ENCODE measurements at places on chromosomes 7 and 10.
A peak's percentile ranks its signal among the peaks of the same experiment; 100 is the strongest.

GRCh38 chr10:27285093-27285492 lies 44.5 kb upstream of the ACBD5 start:
- no peaks in the 10 kb centered on the region for H3K36me3 ChIP-seq
- peaks cover 2% of the 10 kb centered on the region for H3K27me3 ChIP-seq
- peak overlapping the region; percentile 0 for H3K27ac ChIP-seq
- H3K4me1 ChIP-seq: peaks cover 7% of the 10 kb centered on the region

DNA sequence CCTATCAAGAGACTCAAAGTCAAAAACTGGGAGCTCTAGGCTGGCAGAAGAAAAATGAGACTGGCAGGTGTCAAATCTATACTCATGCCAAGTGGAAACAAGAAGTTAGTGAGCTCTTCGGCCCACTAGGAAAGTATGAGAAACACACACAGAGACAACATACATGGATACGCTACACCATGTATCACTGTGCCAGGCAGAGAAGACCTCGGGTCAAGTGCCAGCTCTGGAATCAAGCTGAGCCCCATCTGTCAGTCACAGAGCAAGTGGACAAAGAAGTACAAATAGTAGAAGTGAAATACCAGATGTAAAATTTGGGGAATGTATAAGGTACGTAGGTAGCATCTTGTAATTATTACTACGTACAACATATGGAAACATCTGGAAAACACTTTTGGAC lies 62.4 kb downstream of the FAM13C start:
- H3K4me3 ChIP-seq: no peak overlapping the region
- H3K4me1 ChIP-seq: no peaks in the 10 kb centered on the region
- H3K27me3 ChIP-seq: no peaks in the 10 kb centered on the region
- no peaks in the 10 kb centered on the region for H3K36me3 ChIP-seq

DNA sequence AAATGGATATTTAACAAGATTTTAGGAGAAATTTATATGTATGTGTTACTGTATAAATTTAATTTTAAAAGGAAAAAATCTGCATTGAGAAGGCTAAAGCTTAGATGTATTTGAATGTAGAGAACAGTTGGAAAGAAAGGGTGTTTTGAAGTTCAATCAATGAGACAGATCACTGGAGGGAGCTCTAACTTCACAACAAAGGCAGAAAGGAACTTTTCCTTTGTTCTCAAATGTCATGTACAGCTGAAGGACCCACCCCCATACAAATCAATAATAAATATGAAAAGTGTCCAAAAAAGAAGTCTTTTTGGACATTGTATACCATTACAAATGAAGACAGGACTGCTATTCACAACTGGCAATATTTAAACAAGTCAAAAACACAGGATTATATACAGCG lies 403.4 kb downstream of the DNAJB9 start:
- no peaks in the 10 kb centered on the region for H3K4me1 ChIP-seq
- H3K27ac ChIP-seq: no peak overlapping the region
- H3K36me3 ChIP-seq: no peaks in the 10 kb centered on the region

- no peak overlapping the region for H3K4me3 ChIP-seq
- peaks cover 29% of the 10 kb centered on the region for H3K4me1 ChIP-seq
- H3K27me3 ChIP-seq: no peaks in the 10 kb centered on the region
- DNase-seq: no peak
These were observed 52.6 kb downstream of the SH3PXD2A start for GRCh38 chr10:103802637-103803353.

- H3K36me3 ChIP-seq: no peaks in the 10 kb centered on the region
- no peaks in the 10 kb centered on the region for H3K27me3 ChIP-seq
- peaks cover 54% of the 10 kb centered on the region for H3K4me1 ChIP-seq
- no peak overlapping the region for H3K4me3 ChIP-seq
These were observed 172.0 kb upstream of the ZNF32 start for GRCh38 chr10:43820663-43821062.

- no peaks in the 10 kb centered on the region for H3K36me3 ChIP-seq
- H3K4me3 ChIP-seq: no peak overlapping the region
- no peak for DNase-seq
- H3K27ac ChIP-seq: no peak overlapping the region
- peaks cover 6% of the 10 kb centered on the region for H3K27me3 ChIP-seq
These were observed 41.0 kb upstream of the AMPH start for GRCh38 chr7:38671911-38672905.

DNA sequence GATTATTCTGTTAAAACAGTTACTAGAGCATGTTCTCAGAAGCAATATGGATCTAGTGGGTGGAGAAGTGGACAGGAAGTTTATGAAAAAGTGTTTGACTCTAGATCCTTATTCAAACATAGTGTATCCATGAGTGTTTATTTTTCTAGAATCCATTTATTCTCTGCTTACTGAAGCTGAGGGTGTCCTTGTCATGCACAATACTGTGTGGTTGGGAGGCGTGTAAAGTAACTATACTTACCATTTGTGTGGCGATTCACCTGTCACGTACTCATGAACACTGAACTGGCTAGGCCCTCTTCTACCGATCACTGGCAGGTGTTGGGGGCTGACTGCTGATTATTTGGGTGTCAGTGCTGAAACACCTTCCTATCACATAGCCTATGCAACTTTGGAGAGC lies 74.0 kb downstream of the POU6F2 start:
- H3K27ac ChIP-seq: no peak overlapping the region
- peaks cover 4% of the 10 kb centered on the region for H3K27me3 ChIP-seq
- no peak for DNase-seq
- no peak overlapping the region for H3K4me3 ChIP-seq

DNA sequence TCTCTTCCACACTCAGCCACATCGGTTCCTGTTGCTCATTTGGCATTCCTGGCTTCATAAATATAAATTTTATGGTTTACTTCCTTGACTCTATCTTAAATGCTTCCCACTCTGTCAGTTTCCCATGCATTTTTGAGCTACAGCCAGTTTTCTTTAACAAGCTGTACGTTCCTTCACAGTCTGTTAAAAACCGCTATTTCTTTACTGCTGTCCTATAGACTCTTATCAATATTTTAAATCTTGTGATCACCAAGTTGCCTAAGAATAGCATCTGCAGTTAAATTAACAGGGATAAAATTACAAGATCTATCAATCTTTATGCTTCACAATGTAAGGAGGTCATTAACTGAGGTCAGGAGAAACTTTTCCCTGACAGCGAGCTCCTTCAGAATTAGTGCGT lies 103.1 kb upstream of the RHOBTB1 start:
- no peaks in the 10 kb centered on the region for H3K27me3 ChIP-seq
- H3K4me3 ChIP-seq: no peak overlapping the region
- no peaks in the 10 kb centered on the region for H3K36me3 ChIP-seq
- no peaks in the 10 kb centered on the region for H3K4me1 ChIP-seq
- DNase-seq: no peak

DNA sequence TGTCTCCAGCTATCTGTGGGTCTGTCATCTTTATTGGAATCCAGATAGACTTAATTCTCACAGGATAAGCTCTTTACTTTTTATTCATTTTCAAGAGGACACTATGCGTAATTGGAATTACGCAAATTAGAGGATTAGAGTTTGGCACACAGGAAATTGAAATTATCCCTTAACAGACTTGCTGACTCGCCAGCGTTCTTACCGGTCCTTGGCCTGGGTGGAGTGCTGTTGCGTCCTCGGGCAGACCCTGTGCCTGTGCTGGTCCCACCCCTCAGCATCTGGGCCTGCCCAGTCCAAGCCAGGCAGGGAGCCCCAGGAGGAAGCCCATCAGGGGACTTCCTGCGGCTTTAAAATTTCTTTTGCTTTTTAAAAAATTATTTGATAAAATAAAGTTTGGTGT lies 101.8 kb downstream of the MKI67 start:
- H3K4me3 ChIP-seq: no peak overlapping the region
- no peak for DNase-seq
- peaks cover 29% of the 10 kb centered on the region for H3K4me1 ChIP-seq
